Neural progenitor cell (in vitro differentiated cells): ENCODE measurements at places on chromosomes 1 and 21.

DNA sequence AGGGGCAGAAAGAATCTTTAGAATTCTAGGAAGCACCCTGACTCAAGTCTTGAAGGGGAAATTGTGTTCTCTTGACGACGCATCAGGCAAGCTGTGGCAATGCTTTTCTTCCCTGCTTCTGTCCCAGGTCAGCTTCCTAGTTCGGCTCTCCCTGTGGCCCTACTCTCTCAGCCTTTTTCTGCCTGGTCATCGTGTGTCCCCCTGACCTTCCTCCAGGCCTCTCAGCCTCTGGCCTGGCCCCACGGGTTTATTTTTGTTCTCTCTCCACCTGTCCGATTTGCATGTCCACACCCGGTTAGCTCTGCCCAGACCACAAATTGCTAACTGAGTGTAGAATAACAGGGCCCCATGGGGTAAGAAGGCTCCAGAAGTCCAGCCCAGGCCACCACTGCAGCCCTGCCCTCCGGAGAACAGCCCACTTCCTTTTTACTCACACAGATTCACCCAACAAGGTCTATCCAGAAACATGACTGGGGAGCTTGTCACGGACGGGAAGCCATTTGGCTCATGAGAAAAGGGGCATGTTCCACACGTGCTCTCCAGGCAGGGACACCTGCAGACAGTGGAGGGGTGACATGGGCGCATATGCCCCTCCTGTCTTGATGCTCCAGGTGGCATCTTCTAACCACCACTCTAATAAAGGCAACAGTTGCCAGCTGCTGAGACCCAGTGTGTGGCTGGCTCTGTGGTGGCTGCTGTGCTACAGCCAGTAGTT lies 9.8 kb downstream of the KCNN3 start:
- no peaks in the 10 kb centered on the region for H3K36me3 ChIP-seq
- H3K27me3 ChIP-seq: no peaks in the 10 kb centered on the region
- peaks cover 19% of the 10 kb centered on the region for H3K4me1 ChIP-seq

DNA sequence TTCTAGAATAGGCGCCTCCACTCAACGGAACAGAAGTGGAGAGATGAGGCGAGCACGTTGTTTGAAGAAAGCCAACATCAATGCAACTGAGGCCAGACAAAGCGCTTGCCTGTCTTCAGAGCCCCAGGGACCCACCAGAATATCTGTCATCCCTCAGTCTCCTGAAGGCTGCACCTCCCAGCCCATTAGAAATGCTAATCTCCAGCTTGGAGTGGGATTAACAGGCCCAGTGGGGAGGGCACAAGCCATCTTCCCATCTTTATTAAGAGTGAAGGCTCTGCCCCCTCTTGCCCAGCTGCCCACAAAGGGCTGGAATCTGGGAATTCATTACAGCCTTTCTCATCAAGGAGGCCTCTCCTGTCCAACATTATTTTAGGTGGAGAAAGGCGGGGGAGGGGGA lies 16.8 kb upstream of the CNTN2 start:
- no peak overlapping the region for H3K4me3 ChIP-seq
- DNase-seq: peak; percentile 86
- H3K27ac ChIP-seq: peak overlapping the region; percentile 91
- H3K4me1 ChIP-seq: peaks cover 73% of the 10 kb centered on the region
- H3K27me3 ChIP-seq: no peaks in the 10 kb centered on the region

- H3K27me3 ChIP-seq: peaks cover 16% of the 10 kb centered on the region
- DNase-seq: no peak
- H3K4me1 ChIP-seq: peaks cover 4% of the 10 kb centered on the region
- no peaks in the 10 kb centered on the region for H3K36me3 ChIP-seq
- H3K4me3 ChIP-seq: no peak overlapping the region
Measured at GRCh38 chr1:231062500-231063270, 22.6 kb upstream of the FAM89A start.

DNA sequence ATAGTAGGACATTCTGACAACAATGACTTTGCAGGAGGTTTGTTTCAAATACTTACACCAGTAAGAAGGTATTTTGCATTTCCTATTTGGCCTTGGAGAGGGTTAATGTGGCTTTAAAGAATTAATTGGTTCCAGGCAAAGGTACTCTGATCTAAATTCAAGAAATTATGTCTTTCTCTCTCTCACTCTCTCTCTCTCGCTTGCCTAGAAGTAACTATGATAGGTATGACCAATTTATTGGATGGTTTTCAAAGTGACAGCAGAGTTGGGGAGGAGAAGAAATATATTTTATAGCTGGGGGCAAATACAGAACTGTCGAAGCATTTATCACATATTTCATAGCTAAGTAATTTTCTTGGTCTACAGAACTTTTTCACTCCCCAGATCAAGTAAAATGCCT lies 116.0 kb downstream of the ATP6V1G3 start:
- no peaks in the 10 kb centered on the region for H3K36me3 ChIP-seq
- H3K4me3 ChIP-seq: no peak overlapping the region
- DNase-seq: no peak
- H3K27me3 ChIP-seq: no peaks in the 10 kb centered on the region
- H3K4me1 ChIP-seq: no peaks in the 10 kb centered on the region

- DNase-seq: no peak
- no peak overlapping the region for H3K27ac ChIP-seq
- H3K27me3 ChIP-seq: no peaks in the 10 kb centered on the region
Measured at GRCh38 chr21:21147374-21147745, 149.2 kb downstream of the NCAM2 start.

DNA sequence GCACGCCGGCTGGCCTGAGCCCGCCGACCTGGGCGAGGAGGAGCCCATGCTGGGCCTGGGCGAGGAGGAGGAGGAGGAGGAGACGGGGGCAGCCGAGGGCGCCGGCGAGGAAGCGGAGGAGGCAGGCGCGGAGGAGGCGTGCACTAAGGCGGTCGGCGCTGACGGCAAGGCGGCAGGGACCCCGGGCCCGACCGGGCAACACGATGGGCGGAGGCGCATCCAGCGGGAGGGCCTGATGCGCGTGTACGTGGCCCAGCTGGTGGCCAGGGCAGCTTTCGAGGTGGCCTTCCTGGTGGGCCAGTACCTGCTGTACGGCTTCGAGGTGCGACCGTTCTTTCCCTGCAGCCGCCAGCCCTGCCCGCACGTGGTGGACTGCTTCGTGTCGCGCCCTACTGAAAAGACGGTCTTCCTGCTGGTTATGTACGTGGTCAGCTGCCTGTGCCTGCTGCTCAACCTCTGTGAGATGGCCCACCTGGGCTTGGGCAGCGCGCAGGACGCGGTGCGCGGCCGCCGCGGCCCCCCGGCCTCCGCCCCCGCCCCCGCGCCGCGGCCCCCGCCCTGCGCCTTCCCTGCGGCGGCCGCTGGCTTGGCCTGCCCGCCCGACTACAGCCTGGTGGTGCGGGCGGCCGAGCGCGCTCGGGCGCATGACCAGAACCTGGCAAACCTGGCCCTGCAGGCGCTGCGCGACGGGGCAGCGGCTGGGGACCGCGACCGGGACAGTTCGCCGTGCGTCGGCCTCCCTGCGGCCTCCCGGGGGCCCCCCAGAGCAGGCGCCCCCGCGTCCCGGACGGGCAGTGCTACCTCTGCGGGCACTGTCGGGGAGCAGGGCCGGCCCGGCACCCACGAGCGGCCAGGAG lies 7.2 kb upstream of the IBA57 start:
- peaks cover 20% of the 10 kb centered on the region for H3K4me1 ChIP-seq
- no peak overlapping the region for H3K4me3 ChIP-seq
- H3K27me3 ChIP-seq: no peaks in the 10 kb centered on the region

DNA sequence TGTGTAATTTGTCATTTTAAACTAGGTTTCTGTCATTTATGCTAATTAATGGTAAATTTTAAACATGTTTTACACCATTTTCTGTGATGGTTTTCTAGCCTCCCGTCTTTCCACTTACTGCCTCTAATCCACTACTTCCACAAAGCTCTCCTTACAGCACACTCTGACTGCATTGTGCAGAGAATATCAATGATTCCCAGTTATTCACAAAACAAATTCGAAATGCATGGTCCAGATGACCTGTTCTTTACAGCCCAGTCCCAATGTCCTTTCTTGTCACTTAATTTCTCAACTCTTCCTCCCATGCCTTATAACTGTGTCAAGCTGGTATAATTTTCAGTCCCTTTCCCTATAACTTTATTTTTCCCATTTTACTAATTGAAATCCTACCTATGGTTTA lies 770.5 kb downstream of the USP25 start:
- DNase-seq: no peak
- H3K27me3 ChIP-seq: no peaks in the 10 kb centered on the region

- H3K27ac ChIP-seq: peak overlapping the region; percentile 66
- peaks cover 27% of the 10 kb centered on the region for H3K4me1 ChIP-seq
- H3K36me3 ChIP-seq: peaks cover 4% of the 10 kb centered on the region
Measured at GRCh38 chr1:1889847-1890505, 911 bp downstream of the GNB1 start.

DNA sequence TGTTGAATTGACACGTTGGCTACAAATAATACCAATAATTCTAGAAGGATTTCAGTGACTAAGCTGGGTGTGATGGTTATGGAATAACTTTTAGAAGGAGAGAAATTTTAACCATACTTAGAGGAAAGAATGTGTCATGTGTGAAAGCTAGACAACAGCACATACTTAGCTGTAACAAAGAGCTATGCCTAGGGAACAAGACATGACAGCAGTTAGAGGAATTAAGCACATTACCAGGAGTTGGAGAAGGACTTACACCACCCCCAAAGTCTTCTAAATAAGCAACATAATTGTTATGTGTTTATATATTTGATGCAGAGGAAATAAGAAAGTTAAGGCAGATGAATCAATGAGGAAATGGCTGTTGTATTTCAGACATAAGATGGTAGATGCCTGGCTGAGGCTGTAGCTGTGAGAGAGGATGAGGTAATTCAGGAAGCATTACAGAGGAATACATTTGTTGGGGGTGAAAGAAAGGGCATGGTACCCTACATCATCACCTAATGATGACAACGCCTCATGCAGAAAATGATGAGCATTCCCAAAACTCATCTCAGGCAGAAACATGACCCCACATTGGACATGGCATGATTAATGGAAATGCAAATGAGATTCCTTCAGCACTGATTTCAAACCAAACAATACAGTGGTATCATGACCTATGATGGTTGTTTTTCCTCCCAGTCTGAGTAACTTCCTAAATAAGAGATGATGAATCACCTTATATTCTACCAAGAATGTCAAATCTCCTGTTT lies 211.5 kb downstream of the LHX8 start:
- no peaks in the 10 kb centered on the region for H3K27me3 ChIP-seq
- no peak overlapping the region for H3K27ac ChIP-seq
- H3K4me3 ChIP-seq: no peak overlapping the region
- no peaks in the 10 kb centered on the region for H3K36me3 ChIP-seq
- H3K4me1 ChIP-seq: peaks cover 18% of the 10 kb centered on the region

DNA sequence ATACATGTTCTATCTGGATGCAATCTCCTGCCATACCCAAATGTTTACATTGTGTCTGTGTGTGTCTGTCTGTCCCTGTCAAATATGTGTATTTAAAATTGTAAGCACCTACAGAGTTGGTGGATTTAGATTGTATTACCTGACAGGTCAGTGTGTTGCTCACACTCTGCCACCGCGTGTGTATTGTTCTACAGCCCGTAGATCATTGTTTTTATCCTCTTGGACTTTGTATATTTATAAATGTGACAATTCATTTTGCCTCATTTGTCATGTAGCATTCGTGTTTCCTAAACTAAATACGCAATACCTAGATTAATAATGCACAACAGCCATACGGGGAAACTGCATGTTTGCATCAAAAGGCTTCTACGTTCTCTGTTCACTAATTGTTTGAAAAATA lies 634 bp downstream of the ALG14 start:
- no peak for DNase-seq
- H3K27ac ChIP-seq: no peak overlapping the region

DNA sequence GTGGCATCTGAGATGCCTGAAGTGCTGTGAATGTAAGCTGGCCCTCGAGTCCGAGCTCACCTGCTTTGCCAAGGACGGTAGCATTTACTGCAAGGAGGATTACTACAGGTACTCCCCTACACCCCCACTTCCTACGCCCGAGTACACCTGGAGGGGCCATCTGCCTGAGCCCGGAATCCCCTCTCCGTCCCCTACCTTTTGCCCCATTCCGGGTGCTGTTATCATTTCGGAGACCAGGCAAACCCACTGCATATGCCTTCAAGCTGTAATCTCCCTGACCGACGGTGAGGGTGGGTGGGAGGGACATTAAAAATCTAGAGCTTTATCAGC lies 2.9 kb downstream of the LHX9 start:
- H3K4me1 ChIP-seq: peaks cover 74% of the 10 kb centered on the region
- H3K27ac ChIP-seq: no peak overlapping the region
- DNase-seq: no peak

- H3K4me1 ChIP-seq: peaks cover 8% of the 10 kb centered on the region
- no peak overlapping the region for H3K4me3 ChIP-seq
- no peak for DNase-seq
- H3K36me3 ChIP-seq: no peaks in the 10 kb centered on the region
- no peak overlapping the region for H3K27ac ChIP-seq
Measured at GRCh38 chr1:3345792-3346191, 108.7 kb upstream of the ARHGEF16 start.

- H3K4me1 ChIP-seq: peaks cover 12% of the 10 kb centered on the region
- no peak overlapping the region for H3K27ac ChIP-seq
- H3K27me3 ChIP-seq: peaks cover 11% of the 10 kb centered on the region
- H3K4me3 ChIP-seq: no peak overlapping the region
Measured at GRCh38 chr1:27931184-27931583, 3.6 kb upstream of the SMPDL3B start.

GRCh38 chr1:218401998-218402785 lies 57.1 kb downstream of the TGFB2 start:
- H3K27me3 ChIP-seq: no peaks in the 10 kb centered on the region
- DNase-seq: no peak
- H3K4me1 ChIP-seq: peaks cover 7% of the 10 kb centered on the region
- no peak overlapping the region for H3K27ac ChIP-seq
- H3K4me3 ChIP-seq: no peak overlapping the region

DNA sequence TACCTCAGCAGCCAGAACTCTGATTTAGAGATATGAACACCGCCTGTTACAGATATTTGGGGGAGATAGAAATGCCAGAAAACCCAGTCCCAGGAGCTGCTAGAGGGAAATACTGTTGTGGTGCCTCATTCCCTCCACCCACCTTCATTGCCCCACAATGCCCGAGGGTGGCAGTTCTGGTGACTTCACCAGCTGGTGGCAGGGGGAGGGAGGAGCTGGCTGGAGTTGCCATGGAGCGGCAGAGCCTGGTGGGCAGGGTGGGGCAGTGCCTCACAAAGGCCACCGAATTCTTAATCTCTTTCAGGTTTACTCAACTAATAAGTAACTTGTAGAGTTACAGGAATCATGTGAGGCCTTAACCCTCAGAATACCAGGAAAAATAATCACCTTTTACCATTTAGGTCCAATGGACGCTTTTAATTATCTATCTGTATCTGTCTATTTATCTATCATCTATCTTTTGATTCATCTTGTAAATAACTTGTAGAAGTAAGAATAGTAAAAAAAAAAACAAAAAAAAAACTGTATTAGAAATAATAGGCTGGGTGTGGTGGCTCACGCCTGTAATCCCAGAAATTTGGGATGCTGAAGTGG lies 11.7 kb upstream of the S100A11 start:
- no peaks in the 10 kb centered on the region for H3K36me3 ChIP-seq
- H3K4me1 ChIP-seq: peaks cover 14% of the 10 kb centered on the region
- no peak overlapping the region for H3K27ac ChIP-seq
- peak overlapping the region; percentile 24 for H3K4me3 ChIP-seq
- peaks cover 9% of the 10 kb centered on the region for H3K27me3 ChIP-seq
- DNase-seq: peak; percentile 18
